ENCODE measurements at places on chromosomes 12 and 14.
A peak's percentile ranks its signal among the peaks of the same experiment; 100 is the strongest.

DNA sequence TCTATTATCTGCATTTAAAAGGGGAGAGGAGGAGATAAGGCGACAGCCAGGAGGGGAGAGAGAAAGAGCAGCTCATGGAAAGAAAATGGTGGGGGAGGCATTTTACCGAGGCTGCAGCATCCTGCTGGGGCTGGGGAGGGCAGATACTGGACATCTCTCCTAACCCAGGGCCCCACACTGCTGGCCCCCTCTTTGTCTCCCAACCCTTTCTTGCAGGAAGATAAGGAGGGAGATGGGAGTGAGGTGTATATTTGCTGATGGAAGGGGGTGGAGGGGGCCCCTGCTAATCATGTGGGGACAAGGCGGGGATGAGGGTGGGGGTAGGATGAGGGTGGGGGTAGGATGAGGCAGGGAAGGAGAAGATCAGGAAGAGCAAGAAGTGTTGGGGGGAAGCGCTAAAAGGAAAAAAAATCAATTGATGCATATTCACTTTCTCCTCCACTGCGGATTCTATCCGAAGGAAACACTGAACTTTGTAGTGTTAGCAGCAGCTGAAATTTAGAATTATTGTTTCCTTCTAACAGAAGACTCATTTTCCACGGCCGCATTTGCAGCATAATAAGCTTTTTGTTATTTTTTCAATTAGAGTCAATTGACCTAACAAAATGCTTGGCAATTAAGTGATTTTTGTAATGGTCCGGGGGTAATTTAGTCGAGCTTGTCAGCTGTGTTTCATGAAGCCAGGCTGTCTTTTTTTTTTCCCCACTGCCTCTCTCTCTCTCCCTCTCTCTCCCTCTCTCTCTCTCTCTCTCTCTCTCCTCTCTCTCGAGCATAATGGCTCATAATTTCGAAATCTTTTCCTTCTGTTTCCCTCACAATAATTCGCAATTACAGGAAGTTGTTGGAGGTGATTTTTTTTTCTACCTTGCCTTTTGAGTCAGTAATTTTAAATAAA is 1134.6 kb downstream of the BCL11B start:
- no peak for DNase-seq

- peak; percentile 20 for DNase-seq
Measured at GRCh38 chr12:57276935-57277563, 26.1 kb upstream of the STAC3 start.

DNA sequence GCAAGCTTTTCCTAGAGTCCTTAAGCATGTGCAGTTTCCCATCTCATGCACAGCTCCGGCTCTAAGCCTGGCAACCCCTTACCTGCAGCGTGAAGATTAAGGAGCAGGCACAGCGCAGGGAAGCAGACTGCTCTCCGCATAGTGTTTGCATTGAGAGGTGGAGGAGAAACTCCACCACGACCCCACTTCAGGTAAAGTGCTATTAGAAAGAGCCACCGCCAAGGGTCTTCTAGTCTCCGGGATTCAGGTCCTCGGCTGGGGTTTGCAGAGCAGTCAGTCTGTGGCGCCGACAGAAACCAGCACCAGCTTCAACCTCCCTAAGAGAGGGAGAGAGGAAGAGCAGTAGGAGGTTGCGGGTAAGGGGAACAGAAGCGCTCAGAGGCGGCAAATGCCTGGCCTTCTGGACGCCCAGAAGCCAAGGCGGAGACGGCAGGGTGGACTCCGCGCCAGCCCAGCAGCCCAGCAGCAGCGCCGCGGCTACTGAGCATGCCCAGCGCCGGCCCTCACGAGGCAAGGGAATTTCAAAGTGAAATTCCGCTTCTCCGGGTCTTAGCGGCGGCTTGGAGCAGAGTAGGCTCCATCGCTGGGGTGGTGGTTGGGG is at the start of gene PTPRR:
Gene PTPRR (minus strand): TSS at position 488 of the 601 bp plus-strand sequence. CDS start 348 bp downstream, at position 140.
- peak; percentile 2 for DNase-seq

GRCh38 chr12:25151476-25151875 is 43.5 kb downstream of the DNAI7 start:
- peak; percentile 94 for DNase-seq

GRCh38 chr14:99968941-99969340 is 96.3 kb upstream of the EVL start:
- peak; percentile 41 for DNase-seq

- no peak for DNase-seq
Measured at GRCh38 chr12:32589165-32589865, 89.8 kb upstream of the DNM1L start.

DNA sequence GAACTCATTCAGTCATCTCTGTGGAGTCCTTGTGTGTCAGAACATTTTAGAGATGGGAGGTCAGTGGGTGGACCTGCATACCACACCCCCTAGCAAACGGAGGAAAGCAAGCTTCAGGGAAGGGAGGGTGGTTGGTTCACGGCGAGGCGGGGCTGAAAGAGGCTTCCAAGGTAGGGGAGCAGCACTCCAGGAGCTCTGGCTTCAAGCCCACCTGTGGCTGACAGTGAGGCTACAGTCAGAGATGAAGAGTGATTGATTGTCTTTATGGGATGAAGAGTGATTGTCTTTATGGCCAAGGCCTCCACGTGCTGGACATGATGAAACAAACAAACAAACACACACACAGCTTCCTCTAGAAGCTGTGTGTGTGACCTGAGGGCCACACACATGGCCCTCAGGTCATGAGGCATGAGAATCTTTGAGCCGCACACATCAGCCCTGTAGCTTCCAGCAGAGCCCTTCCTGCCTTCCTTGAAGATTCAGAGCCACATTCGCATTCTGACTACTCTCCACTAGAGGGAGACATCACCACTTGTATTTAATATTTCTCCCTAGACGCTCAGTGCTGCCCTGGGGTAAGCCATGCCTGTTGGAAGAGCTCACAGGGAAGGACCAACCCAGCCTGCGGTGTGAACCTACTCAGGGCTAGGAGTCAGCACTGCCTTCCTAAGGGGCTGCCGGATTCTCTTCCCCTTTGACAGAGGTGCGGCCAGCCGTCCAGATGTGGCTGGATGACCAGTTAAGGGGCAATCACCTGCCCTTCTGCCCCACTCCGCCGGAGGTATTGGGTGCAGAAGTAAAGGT is 54.4 kb upstream of the KCNA1 start:
- DNase-seq = peak; percentile 90

GRCh38 chr14:23375527-23376251 is 1.2 kb upstream of the CMTM5 start:
- no peak for DNase-seq

GRCh38 chr12:32379213-32379612 is 20.1 kb upstream of the FGD4 start:
- no peak for DNase-seq

GRCh38 chr12:83318386-83319098 is 631.8 kb downstream of the TMTC2 start:
- DNase-seq = peak; percentile 49

- DNase-seq = no peak
Measured at GRCh38 chr12:68340404-68341270, 8.5 kb upstream of the MDM1 start.

DNA sequence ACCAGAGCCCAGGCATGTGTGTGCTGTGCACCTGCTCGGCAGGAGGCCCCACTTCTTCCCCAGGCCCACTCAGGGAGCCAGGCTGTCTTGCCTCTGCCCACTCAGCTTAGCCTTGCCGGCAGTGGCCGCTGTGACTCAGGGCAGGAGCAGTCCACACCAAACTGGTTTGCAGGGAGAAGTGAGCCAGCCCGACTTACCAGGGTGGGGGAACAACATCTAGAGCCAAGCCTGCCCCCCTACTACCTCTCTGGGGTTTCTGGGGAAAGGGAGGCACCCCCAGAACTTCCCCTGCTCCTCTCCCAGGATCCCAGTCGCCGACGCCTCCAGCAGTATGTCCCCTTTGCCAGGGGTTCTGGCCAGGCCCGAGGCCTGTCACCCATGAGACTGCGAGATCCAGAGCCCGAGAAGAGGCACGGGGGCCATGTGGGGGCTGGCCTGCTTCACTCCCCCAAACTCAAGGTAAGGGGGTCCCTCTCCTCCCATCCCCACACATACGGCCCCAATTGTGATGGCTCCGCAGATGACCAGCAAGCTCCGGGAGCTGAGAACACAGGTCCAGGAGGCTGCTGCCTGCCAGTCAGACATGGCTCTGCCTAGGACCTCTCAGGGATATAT is 3.0 kb downstream of the PLEKHG6 start:
- DNase-seq = peak; percentile 0

DNA sequence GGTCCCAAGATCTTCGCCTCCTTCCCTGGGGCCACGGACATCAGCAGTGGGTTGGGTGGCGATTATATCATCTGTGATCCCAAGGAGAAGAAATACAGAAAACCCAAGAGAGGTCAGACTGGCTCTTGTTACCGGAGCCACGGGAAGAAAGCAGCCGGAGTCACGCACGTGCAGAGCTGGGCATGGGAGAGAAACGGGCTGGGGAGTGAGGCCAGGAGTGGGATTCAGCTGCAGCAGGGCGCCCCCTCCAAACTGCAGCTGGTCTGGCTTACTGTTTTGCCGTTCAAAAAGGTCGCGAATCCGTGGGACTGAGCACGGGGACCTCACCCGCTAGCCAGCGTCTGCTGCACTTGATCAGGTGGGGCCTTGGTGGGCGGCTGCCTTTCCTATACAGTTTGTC is 206.6 kb upstream of the PRMT8 start:
- DNase-seq = no peak

- DNase-seq = no peak
Measured at GRCh38 chr12:13041224-13041623, 3.0 kb upstream of the FAM234B start.

- no peak for DNase-seq
Measured at GRCh38 chr12:105357162-105357691, 26.7 kb downstream of the C12orf75 start.

DNA sequence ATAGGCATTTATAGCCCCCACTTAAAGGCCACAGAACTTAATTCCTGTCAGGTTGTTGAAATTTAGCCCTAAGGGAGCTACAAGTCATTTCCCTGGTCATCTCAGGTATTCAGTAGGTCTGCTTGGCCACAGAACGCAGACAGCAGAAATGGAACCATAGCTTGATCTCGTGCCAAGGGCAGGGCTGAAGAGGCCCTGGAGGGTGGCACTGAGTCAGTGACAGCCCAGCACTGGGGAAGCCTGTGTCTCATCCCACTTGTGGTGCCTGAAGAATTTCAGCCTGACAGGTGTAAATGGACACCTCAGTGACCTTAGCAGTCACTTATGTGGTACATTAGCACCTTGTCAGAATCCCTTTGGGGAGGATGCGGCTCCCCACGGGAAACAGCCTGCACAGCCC is 6.6 kb downstream of the PRKAB1 start:
- no peak for DNase-seq

GRCh38 chr12:8584004-8584403 is 28.7 kb downstream of the AICDA start:
- DNase-seq = no peak

GRCh38 chr12:93753838-93754429 is 76.8 kb downstream of the CRADD start:
- DNase-seq = no peak

DNA sequence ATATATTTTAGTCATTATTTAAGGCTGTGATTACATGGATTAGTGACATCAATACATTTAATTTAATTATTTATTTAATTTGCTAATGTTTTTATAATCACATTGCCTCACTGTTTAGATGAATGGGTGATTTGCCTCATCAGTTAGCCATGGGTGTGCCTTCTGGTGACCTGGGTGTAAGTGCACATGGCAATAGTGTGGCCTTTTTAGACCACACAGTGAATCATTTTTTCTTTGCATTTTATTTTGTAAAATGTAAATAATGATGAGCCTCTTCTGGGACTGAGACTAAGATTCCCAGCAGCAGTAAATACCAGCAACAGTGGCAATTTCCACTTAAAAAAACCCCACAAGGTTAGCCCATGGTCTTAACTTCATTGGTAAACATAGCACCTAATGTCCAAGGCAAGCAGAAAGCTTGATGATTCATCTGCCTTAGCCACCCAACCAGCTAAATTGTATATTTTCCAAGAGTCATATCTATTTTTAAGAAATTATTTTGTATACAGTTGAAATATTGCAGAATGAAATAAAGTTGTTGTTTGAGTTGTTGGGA is 235.9 kb upstream of the NOVA1 start:
- DNase-seq = no peak
